GM12892 (cell line): ENCODE measurements at places on chromosomes 3 and 15.

GRCh38 chr3:14765060-14765400 lies 53.7 kb upstream of the FGD5 start:
- DNase-seq = no peak

- no peak for DNase-seq
Observed at GRCh38 chr3:118890206-118890605, 144.4 kb downstream of the IGSF11 start.

- DNase-seq = no peak
Observed at GRCh38 chr3:105284876-105285275, 81.8 kb upstream of the ALCAM start.

DNA sequence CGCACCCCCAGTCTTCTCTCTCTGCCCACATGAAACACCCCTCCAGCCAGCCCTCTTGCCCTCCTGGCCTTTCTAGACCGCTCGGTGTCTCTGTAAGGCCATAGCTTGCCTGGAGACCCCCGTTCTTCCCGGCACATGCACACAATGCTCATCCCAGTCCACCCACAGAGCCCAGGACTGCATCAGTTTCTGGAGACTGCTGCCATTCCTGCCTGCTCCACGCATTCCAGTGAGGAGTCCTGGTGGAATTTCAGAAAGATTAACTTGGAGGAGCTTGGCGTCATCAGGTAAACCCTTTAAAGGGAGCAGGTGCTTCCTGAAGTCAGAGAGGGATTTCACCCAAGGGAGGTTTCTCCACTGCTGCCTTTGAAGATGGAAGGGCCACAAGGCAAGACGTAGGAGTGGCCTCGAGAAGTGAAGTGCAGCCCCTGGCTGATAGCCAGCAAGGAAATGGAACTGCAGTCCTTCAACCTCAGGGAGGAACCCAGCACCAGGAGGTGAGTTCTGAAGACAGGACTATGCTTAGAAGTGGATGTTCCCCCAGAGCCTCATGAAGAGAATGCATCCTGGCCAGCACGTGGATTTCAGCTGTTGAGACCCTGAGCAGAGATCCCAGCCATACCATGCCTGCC lies 19.2 kb downstream of the SLC41A3 start:
- no peak for DNase-seq

GRCh38 chr3:10374311-10374710 lies 53.4 kb upstream of the SEC13 start:
- no peak for DNase-seq

GRCh38 chr3:42670670-42671069 lies 14.7 kb upstream of the KLHL40 start:
- DNase-seq = no peak

GRCh38 chr15:25065286-25065685 lies 110.5 kb downstream of the SNRPN start:
- DNase-seq = no peak

DNA sequence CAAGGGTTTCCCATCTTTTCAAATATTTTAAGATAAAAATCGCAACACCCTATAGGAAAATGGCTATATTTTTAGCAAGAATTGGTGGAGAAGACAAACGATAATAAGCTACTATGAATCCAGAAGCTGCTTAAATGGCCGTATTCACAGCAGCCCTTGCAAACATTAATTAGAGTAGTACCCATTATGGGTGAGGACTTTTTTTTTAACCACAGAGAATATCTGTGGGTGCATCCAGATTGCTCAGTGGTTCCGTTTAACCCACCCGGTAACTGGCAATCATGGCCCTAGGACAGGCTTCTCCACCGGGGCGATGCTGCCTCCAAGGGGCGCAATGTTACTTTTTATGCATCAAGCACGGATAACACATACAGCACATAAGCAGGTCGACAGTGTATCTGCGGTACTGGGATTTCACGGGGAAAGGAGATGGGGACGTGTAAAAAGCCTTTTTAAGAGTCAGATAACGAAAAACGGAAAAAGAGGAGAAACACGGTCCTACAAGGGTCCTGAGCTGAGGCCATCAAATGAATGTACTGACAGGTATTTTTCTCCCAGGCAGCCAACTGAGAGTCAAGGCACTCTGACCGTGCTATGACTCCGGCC lies 968 bp upstream of the TMEM266 start:
- DNase-seq = no peak

DNA sequence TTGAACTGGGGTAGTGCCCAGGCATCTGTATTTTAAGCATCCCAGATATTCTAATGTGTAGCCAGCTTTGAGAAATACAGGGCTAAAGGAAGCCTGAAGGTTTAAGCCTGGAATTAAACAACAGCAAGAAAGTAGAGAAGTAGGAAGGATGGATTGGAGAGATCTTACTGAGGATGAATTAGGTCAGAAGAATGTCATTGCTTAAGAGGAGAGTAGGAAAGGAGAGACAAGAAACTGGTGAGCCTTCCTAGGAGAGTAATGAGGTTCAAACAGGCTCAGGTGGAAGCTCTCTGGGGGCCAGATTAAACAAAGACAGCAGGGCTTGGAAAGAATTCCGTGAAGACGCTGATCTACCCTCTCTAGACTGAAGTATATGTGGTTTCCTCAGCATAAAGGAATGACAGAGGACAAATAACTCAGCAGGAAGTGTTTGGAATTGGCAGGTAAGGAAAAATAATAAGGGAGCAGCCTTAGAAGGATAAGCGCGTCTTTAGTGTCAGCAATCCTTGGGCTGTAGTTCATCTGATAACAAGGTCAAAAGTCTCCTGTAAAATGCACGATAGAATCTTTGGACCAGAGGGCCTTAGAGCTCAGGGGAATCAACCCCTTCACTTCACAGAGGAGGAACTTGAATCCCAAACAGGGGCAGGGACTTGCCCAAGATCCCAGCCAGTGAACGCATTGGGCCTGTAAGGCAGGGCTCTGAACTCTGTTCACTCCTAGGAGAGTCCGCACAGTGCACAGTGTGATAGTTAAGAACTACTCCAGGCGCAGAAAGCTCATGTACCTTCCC lies 90.9 kb downstream of the TP63 start:
- no peak for DNase-seq
